SK-N-DZ (cell line): ENCODE measurements at places on chromosomes 6 and 20.

DNA sequence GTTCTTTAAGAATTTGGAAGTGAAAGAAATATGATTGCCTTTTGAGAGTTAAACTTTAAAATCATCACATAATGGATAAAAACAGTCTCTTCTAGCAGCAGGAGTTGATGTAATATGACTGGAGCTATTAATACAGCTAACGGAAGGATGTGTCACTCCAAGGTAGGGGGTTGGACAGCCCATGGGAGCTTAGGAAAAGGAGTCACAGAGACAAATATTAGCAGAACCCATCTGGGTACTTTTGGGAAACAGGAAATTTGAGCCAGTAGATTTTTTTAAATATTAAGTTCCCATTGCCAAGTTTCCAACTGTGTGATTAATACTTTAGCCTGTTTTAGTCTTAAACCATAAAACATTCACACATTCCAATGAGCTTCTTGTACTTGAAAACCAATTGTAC, 164.7 kb upstream of the RIMS1 start:
- DNase-seq, result no peak

- no peak for DNase-seq
Measured at GRCh38 chr20:10799735-10800134, 125.9 kb upstream of the JAG1 start.

DNA sequence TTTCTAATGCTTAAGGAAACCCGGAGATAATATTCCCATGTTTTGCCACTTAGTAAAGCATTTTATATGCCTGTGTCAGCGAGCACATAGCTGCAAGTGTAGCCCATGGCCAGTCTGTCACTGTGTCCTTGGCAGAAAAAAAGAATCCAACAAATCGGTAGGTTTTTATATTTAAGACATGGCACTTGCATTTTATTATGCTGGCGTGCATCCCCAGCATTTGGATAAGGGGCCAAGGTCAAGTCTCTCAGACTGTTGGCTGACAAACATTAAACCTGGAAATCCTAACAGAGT, 1.2 kb upstream of the ZNF184 start:
- no peak for DNase-seq

GRCh38 chr6:150327117-150327774, 41.6 kb upstream of the IYD start:
- no peak for DNase-seq

DNA sequence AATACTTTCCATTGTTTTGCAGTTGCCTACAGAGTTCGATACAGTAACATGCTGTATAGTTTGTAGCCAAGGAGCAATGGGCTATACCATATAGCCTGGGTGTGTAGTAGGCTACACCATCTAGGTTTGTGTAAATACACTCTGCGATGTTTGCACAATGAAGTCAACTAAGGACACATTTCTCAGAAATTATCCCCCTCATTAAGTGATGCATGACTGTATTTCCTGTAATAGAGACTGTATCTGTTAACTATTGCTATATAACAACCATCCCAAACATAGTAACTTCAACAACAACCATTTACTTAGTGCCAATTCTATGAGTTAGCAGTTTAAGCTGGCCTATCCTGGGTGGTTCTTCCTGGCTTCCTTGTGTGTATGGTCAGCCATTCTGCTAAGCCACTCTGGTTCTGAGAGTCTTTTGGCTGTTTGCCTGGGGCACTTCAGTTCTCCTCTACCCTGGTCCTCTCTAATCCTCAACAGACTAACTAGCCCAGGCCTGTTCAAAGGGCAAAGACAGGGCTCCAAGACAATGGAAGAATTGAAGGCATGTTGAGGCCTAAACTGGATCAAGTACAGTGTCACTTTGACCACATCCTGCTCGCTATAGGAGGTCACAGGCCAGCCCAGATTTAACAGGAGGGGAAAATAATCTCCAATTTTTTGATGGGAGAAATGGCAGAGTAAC, 124.0 kb downstream of the PLCB1 start:
- no peak for DNase-seq
